ENCODE measurements at places on chromosomes 5 and 9. TPM values are rescaled to one million over a fixed set of nuclear protein-coding genes. Genes with fewer than 3 reads are reported as not detected.

Gene C9orf78
- 19.2 TPM for total RNA-seq

Gene PAX5
- not detected for total RNA-seq

Gene CER1
- total RNA-seq, result not detected

Gene LCN2
- total RNA-seq, result not detected

Gene RLN1
- not detected for total RNA-seq

Gene SIT1
- not detected for total RNA-seq

Gene C1QTNF3
- total RNA-seq, result 1.3 TPM

Gene FIBCD1
- not detected for total RNA-seq

Gene EIF4E1B
- total RNA-seq, result not detected

Gene CHSY3
- 51.3 TPM for total RNA-seq

Gene TLX3
- not detected for total RNA-seq

Gene FOXE1
- total RNA-seq, result not detected

Gene CDX1
- not detected for total RNA-seq

Gene JAK2
- 31.9 TPM for total RNA-seq

Gene RHOBTB3
- 153 TPM for total RNA-seq

Gene AFAP1L1
- 24.7 TPM for total RNA-seq

Gene CDC20B
- total RNA-seq, result not detected

Data from ascending aorta (tissue), 2 donors.